ENCODE measurements at places on chromosomes 3 and 15.

DNA sequence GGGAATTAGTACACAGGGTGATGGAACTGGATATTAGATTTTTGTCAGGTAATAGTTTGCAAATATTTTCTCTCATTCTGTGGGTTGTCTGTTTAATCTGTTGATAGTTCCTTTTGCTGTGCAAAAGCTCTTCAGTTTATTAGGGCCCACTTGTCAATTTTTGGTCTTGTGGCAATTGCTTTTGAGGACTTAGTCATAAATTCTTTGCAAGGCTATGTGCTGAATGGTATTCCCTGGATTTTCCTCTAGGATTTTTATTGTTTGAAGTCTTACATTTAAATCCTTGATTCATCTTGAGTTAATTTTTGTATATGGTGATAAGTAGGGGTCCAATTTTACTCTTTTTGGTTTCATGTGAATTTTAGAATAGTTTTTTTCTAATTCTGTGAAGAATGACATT, 111.3 kb downstream of the ARRDC4 start:
- DNase-seq, result no peak

DNA sequence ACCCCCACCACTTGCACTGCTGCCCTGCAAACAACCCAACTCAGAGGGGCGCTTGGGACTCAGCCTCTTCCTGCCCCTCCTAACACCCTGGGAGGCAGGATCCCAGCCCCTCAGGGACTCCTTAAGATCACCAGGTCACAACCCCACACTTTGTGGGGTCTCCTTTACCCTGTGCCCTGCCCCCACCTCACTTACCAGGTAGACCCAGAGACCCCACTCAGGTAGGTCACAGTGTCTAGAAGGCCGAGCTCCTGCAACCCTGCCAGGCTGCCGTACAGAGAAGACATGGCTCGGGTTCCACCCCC, 9.1 kb downstream of the PLA2G4F start:
- no peak for DNase-seq

DNA sequence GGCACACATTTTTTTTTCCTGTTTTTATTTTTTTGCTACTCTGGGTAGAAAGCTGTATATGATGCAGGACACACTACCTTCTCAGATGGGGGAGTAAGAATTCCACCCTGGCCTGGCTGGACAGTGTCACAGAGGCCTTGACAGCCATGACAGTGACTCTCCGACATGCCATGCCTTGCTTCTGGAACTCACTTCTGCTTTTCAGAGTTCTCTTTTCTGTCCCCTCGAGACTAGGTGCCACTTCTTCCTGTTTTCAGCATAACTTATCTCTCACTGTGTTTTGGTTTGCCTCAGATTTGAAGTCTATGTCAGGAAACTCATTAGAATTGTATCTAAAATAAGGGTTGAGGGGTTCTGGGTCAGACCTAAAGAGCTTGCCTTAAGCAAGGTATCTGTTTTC, 69.1 kb upstream of the SEC13 start:
- no peak for DNase-seq

DNA sequence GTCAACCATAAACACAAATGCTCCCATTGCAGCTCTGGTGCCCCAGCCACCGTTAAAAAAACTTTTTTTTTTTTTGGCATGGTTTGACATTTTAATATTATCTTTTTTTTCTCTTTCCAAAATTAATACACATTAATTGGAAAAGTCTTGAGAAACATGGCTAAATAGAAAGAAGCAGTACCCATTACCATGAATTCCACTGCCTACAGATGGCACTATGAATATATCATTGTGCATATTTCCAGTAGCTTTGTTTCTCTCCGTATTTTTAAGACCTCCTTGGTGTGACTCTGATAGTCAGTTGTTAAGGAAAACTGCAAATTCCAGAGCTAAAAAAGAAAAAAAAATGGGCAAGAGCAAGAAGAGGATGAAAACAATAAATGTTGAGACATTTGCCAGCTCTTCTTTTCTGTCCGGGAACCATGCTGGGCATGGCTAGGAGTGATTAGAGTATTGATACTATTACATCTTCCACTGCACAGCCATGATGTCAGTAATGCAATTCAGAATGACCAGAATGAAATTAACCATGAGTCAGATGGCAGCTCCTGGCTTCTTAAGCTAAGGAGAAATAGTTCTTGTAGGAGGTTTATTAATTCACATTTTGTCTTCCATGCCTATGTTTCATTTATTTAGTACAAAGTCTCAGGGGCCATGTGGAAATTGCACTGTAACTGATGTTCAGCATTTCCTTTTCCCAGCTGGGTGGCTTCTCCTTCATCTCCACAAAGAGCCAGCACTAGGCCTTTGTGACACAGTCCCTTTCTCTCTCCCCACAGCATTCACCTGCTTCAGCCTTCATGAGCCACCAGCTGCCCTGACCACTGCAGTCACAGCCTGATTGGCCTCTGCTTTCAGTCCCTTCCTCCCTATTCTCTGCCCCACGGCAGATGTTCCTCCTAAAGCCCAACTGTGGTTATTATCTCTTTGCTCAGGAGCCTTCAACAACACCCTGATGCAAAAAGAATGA, 31.8 kb downstream of the SLC7A14 start:
- DNase-seq, result no peak

DNA sequence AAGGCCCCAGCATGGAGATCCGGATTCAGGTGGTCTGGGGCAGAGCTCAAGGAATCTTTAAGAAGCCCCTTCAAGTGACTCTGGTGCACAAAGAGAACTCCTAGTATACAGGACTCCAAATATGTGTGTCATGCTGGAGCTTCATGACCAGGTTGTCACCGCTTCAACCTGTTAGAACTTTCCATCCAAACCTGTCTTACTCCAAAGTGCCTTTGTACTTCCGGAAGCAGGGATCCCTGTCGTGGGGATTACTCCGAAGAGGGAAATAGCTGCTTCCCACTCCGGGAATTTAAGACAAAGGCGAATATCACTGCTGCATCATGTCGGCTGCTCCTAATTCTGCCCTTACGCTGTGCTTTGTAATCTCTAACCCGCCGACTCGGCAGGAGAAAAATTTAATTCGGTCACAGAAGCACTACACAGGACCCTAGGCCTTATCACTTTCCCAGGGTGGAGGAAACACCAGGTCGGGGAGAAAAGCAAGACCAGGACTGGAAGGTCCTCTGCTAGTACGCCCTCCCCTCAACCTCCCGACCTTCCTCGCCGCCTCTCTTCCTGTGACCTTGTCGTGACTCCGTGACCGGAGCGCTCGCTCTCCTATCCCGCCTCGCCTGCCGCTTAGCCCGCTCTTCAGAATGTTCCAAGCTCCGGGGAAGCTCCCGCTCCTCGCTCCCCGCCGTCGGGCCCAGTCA, 730 bp downstream of the HIGD1A start:
- peak; percentile 65 for DNase-seq

DNA sequence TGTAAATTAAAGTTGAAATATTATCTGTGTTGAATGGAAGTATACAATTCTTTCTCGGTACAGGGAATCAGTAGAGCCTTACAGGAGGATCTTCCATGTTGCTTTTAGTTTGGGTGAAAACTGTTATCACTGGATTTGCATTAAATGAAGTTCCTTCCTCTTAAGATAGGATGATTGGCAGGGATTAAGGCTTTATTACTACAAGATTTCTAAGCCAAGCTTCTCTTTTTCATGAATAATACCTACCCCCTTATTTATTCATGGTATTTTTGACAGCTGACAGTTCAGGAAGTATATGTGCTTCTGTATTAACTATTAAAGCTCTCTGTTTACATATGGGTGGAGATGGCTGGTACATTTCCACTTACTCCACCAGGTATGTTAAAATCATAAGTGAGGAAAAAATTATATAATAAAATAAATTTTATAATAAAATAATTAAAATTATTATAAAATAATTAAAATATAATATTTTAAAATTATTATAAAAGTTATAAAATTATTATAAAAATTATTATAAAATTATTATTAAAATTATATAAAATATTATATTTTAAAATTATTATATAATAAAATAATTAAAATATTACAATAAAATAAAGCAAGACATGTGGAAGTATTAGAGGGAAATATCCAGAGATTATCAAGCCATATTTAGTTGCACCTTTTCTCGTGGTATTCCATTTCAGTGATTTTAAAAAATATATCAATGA, 332.9 kb downstream of the ROBO2 start:
- DNase-seq, result no peak

DNA sequence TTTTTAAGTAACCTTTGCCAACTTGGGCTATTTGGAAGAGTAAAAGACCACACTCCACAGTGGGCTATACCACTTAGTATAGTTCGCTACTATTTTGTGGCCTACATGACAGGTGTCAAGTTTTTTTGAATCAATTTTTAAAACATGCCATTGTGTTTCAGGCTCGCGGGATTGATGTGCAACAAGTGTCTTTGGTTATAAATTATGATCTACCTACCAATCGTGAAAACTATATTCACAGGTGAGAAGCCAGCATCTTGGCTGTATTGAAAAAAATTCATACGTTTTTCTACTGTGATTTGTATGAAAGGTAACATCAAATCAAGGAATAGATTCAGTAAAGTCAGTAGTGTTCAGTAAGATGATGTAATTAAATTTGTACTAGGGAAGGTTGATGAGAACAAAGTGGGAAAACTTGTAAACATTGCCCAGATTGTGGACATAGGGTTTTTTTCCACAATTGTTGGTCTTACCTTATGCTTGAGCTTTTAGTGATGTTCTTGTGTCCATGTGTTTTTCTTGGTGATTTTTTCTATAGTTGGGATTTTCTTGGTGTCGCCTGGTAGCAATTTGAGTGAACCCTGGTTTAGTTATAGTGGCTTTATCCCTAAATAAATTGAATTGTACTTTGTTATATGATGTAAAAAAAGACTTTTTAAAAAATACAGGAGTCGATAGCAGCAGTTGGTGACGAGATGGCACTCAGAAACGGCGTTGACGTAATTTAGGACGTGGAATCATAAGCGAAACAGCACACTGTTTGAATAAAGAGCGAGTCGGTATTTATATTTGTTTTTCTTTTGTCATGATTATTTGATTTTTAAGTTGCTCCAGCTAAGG, 4.5 kb downstream of the EIF4A2 start:
- no peak for DNase-seq

DNA sequence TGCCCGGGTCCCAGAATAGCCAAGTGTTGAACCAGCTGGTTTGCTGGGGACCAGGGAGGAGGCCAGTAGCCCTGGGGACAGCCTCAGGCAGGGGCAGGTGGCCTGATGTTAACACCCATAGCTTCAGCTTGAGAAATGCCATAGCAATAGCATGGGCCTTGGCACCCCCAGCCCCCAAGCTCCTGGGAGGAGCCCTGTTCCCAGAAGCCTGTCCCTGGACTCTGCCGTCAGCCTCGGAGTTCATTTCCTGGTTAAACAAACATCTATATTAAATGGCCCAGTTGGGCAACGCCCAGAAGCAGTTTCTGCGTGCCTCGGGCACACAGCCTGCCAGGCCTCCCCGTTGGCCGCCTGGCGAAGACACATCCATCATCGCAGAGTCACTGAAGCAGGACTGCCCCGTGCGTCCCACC, 58.2 kb downstream of the FGD5 start:
- peak; percentile 51 for DNase-seq

DNA sequence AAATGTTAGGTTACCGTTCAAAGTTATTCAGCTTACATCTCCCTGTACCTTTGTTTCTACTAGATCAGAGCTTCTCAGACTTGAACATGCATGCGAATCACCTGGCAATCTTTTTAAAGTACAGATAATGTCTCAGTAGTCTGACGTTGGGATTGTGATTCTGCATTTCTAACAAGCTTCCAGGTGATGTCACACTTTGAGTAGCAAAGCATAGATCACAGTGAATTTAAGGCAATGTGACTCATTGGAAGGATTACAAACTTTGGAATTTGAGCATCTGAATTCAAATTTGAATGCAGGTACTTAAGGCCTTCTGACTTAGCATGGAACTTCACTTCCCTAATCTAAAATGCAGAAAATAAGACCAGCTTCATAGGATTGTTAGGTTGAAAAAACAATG, 10.8 kb upstream of the ZMAT3 start:
- no peak for DNase-seq

GRCh38 chr3:7589526-7589925, 728.6 kb downstream of the GRM7 start:
- no peak for DNase-seq

DNA sequence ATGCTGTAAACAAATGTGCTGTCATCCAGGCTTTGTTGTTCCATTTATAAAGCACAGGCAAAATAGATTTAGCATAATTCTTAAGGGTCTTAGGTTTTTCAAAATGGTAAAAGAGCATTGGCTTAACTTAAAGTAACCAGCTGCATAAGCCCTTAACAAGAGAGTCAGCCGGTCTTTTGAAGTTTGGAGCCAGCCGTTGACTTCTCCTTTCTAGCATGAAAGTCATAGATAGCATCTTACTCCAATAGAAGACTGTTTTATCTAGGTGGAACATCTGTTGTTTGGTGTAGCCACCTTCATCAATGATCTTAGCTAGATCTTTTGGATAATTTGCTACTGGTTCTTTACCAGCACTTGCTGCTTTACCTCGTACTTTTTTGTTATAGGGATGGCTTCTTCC, 297.5 kb upstream of the DCBLD2 start:
- no peak for DNase-seq

DNA sequence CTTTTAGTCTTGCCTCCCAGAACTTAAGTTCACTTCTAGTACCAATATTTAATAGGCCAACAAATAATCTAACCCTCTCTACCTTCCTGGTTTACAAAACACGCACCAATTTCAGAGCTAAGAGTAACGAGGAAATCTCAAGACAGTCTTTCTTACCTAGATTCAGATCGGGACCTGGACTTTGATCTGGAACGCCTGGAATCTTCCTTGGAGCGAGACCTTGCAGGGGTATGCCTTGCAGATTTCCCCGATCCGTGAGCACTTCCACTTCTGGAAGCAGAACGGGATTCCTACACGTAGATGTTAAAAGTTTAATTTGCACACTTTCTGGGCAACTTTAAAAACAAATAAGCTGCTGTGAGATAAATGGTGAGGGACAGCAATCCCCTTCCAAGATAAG, 11.4 kb downstream of the TRA2B start:
- DNase-seq, result no peak

Measured in left ventricle myocardium superior (tissue), 1 donor.